ENCODE measurements at places on chromosomes 11 and 22.

- no peak for DNase-seq
Measured at GRCh38 chr11:18455686-18456372, at the start of gene LDHAL6A. Gene LDHAL6A (plus strand): TSS chr11:18455856. CDS start chr11:18456681, 825 bp downstream.

GRCh38 chr11:95415837-95416304, 184.9 kb upstream of the SESN3 start:
- DNase-seq: no peak

DNA sequence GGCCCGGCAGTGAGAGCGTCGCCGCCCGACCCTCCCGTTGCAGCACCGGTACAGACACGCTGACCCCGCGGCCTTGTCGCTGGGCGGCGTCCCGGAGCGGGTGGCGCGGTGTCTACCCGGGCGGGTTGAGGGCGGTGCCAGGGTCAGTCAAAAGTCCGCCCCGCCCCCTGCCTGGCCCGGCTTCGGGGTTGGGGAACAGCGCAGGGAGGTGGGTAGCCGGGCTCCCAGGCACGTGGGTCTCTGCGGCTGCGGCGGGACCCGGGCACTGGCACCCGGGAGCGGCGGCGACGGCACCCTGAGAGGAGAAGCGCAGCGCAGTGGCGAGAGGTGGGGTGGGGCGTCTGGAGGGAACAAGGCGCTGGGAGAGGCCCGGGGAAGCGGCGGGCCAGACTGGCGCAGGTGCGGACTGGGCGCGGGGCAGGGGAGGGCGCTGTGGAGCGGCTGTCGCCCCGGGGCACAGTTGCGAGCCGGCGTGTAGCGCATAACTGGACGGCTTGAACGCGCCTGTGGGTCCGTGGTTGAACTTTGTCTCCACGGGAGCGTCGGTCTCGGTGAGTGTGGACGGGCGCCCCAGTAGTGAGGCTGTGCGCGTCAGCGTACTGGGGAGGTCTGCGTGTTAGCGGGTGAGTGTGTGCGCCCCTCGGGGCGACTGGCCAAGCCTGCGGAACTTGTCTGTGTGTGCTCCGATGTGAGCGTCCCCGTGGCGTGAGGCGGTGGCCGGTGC, at the start of gene P2RY2:
TSS of gene P2RY2 (plus strand) at position 176 of the 724 bp plus-strand sequence. CDS start 15,879 bp downstream, outside the sequence.
- no peak for DNase-seq

DNA sequence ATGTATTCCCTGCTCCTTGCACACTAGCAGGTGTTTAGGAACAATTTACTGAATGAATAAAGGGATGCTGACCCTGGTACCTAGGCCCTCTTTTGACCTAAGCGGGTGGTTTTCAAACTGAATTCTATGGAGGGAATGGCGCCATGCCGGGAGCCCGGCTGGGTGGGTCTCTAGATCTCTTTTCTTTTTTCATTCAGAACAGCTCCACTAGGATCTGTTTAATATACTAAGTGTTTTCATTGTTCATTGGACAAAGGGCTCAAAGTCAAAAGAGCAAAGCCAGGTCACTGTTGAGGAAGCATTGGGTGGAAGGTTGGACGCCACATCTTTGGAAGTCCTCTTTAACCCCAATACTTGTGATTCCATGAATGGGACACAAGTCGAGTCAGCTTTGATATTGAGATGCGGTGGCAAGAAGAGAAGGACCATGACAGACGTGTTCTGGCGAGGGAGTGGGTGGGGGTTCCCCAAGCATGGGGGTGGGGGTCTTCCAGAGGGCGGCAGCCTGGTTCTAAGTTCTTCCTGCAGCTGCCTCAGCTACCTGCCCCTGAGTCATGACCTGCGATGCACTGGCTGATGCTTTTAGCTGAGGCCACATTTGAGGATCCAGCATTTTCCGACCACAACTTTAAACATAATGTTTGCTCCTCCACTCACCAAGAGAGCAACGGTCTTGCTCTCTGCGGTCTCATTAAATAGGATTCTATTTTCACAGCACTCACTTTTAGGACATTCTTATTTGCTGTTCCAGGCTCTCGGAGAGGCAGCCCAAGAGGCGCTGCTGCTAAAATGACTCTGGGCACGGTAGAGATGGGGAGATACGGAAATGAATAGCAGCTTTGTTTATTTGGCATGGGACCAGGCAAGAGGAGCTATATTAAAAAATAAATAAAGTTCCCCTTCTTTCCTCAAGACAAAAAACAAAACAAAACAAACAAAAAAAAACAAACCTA, 100.6 kb downstream of the FBXO7 start:
- DNase-seq: no peak

GRCh38 chr11:108647387-108647700, 17.5 kb upstream of the DDX10 start:
- DNase-seq: no peak

DNA sequence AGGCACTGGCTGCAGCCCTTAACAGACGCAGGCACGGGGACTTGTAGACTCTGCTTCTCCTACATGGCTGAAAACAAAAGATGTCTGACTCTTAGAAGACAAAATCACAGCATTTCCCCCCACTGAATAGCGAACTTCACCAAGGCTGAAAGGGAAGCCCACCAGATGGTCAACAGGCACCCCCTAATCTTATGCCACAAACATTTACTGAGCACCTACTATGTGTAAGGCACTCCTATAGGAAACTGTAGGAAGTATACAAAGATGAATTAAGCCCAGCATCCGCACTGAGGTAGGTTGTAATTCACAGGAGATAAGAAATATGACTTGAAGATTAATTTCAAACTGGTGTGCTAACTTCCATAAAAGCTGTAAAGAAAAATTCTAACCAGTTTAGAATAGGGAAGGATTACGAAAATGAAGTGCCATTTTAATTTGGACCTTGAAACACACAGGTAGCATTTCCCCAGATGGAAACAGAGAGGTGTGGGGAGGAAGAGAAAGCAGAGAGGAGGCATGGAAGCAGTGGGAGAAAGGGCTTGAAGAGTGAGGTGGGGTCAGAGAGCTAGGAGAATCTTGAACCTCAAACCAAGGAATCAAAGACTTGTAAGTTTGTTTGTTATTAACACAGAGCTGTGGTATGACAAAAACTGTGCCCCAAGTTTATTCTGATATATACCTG, 38.1 kb downstream of the NUMA1 start:
- no peak for DNase-seq

- DNase-seq: no peak
Measured at GRCh38 chr22:31866918-31867317, 77.4 kb upstream of the YWHAH start.

GRCh38 chr11:64449381-64450167, 90.6 kb downstream of the RPS6KA4 start:
- no peak for DNase-seq

- no peak for DNase-seq
Measured at GRCh38 chr22:45775569-45776312, 104.1 kb downstream of the ATXN10 start.

- no peak for DNase-seq
Measured at GRCh38 chr11:81989093-81989492, 744.6 kb downstream of the FAM181B start.

GRCh38 chr11:13215149-13215548, 62.4 kb upstream of the BMAL1 start:
- no peak for DNase-seq

- no peak for DNase-seq
Measured at GRCh38 chr22:32994041-32994830, 63.9 kb downstream of the SYN3 start.

- DNase-seq: no peak
Measured at GRCh38 chr11:45810431-45811108, 5.6 kb downstream of the SLC35C1 start.

GRCh38 chr11:122937983-122938382, 43.7 kb downstream of the BSX start:
- no peak for DNase-seq

DNA sequence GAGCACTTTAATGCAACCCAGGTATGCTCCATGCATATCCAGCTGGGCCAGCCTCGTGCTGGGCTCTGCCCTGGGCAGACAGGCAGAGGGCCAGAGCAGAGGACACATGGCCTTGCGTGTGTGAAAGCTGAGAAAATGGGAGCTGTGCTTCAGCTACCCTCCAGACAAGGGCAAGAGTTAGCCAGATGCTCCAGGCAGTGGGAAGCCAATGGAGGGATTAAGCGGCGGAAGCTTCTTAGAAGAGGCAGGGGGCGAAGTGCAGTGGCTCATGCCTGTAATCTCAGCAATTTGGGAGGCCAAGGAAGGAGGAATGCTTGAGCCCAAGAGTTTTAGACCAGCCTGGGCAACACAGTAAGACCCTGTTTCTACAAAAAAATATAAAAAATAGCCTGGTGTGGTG, 9.8 kb upstream of the ARHGEF17 start:
- no peak for DNase-seq

DNA sequence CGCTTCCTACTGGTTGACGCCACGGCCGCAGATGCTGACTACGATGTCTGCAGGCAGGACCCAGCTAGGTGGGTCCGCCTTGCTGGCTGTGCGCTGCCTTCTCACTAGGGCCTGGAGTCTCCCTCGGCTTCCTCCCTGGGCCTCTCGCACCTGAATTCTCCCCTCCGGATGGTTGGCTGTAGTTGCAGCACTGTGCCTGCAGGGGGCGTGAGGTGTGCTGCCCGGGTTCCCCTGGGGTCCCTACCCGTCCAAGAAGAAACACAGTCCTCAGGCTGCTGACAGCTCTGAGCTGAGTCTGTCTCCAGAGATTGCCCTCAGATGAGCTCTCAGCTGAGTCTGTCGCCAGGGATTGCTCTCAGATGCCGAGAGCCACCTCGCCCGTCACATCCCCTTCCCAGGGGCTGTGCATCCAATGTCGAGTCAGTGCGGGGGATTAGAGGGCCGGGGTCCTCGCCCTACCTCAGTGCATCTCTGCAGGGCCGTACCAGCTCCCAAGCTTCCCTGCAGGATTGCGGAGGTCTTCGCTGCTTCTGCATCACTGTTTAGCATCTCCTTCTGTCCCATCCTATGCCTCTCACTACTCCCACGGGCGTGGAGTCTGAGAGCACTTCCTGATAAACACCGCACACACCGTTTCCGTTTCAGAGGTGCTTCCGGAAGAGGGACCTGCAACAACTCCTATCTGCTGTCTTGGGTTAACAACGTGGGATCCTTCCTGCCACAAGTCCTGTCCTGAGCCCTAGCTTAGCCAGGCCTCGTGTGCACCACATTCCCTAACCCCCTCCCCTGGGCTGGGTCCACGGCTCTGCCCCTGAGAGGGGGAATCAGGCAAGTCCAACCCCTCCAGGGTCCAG, 196.9 kb downstream of the CSNK2A3 start:
- DNase-seq: no peak

DNA sequence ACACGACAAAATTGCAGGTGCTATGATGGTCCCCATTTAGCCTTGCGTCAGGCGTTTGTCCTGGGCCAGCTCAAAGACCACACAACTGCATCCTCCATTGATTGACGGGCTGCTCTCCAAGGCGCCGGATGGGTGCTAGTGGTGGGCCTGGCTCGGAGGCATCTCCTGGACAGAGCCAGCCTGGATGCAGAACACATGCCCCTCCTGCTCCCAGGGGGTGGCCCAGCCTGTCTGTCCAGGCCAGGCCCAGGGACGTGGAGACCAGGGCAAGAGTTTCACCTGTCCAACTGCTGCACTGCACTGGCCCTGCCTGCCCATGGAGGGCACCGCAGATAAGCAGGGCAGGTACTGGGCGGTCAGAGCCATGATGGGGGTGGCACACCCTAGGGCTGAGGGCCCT, 23.4 kb upstream of the FGF19 start:
- DNase-seq: no peak

DNA sequence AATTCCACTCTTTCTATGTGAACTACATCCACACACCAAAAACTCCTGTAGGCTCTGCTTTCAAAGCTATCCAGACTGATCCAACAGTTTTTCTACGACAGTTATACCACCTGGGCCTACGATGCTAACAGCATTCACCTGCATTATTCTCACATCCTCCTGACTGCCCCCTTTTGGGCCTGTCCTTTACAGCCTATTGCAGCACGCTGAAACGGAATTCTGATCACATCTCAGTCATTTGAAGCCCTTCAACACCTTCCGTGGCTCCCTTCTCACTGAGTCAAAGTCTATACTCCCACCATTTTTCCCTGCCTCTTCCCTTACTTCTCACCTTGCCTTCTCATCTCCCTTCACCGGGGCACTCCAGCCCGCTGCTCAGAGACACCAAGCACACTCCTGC, 791.3 kb upstream of the KIRREL3 start:
- DNase-seq: no peak

- DNase-seq: no peak
Measured at GRCh38 chr11:5288906-5289550, 12.7 kb downstream of the OR51B4 start.

GRCh38 chr11:104256525-104256924, 92.6 kb upstream of the PDGFD start:
- DNase-seq: no peak

- no peak for DNase-seq
Measured at GRCh38 chr11:65377036-65377435, 5.4 kb downstream of the SLC25A45 start.

DNA sequence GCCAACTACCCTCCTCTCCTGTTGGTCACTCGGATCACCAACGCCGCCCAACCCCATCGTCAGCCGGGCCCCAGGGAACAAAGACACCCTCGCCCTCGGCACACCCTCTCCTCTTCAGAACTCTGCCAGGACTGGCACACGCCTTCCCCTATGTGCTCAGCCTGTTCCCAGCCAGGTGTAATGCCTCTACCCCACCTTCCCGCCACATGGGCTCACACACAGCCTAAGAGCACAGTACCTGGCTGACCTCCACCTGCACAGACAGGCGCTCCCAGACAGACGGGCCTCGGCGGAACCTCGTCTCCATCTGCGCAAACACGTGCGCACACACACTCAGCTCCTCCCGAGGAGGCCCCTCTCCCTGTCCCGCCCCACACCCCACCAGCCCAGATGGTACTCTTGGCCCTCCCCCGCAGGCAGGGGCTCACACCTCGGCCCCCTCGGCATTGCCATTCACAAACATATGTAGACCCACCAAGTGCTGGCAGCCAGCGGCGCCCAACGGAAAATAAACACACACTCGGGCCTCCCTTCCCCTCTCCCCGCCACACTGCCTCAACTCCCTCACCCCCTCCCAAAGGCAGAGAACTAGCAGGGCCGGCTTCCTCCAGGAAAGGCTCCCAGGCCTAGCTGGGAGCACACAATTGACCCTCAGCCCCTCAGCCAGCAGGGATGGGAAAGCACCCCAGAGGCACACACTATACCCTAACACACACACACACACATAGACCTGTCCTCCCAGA, 8.5 kb downstream of the ELFN2 start:
- DNase-seq: no peak

- DNase-seq: no peak
Measured at GRCh38 chr11:128890543-128891368, at the start of gene KCNJ5. Gene KCNJ5 (plus strand): TSS chr11:128891356. CDS start chr11:128911274, 19,918 bp downstream.

GRCh38 chr22:38715176-38715764, 9.5 kb downstream of the GTPBP1 start:
- DNase-seq: no peak

- no peak for DNase-seq
Measured at GRCh38 chr11:413120-414081, 1.4 kb downstream of the SIGIRR start.

- DNase-seq: no peak
Measured at GRCh38 chr11:34840736-34841386, 75.3 kb downstream of the APIP start.

DNA sequence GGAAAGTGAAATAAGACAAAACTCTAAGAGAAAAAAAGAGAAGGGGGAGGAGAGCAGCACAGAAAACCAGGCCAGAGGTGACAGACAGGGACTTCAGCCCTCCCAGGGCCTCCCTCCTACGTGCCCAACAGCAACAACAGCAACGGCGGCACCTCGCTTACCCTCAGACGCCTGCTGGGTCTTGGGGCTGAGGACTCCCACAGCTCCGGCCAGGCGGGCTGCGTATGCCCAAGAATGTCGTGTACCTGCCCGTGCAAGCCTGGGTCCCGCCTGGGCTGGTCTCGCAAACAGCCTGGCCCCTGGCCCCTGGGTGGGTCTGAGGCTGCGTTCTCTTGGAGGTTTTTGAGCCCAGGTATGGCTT, 30.5 kb downstream of the ARAP1 start:
- DNase-seq: no peak

GRCh38 chr22:21861851-21862250, 5.6 kb downstream of the MAPK1 start:
- no peak for DNase-seq

Measured in cortex of kidney (tissue), 1 donor.